ENCODE measurements at places on chromosomes 1 and 21. TPM values are rescaled to one million over a fixed set of nuclear protein-coding genes. Genes with fewer than 3 reads are reported as not detected.

- ATAC-seq: no peak
Measured at GRCh38 chr1:104733866-104734265, 984.2 kb downstream of the AMY1C start.

ITLN2 gene
- total RNA-seq: 0.16 TPM

- no peak for ATAC-seq
Measured at GRCh38 chr1:169107603-169108208, 1.2 kb downstream of the ATP1B1 start.

BTBD8 gene
- total RNA-seq: 1.8 TPM

WNT3A gene
- 0.44 TPM for total RNA-seq

GRCh38 chr1:192824511-192824910 lies 15.7 kb downstream of the RGS2 start:
- ATAC-seq: no peak

GRCh38 chr1:204830747-204831146 lies 39.9 kb upstream of the NFASC start:
- ATAC-seq: no peak

DNA sequence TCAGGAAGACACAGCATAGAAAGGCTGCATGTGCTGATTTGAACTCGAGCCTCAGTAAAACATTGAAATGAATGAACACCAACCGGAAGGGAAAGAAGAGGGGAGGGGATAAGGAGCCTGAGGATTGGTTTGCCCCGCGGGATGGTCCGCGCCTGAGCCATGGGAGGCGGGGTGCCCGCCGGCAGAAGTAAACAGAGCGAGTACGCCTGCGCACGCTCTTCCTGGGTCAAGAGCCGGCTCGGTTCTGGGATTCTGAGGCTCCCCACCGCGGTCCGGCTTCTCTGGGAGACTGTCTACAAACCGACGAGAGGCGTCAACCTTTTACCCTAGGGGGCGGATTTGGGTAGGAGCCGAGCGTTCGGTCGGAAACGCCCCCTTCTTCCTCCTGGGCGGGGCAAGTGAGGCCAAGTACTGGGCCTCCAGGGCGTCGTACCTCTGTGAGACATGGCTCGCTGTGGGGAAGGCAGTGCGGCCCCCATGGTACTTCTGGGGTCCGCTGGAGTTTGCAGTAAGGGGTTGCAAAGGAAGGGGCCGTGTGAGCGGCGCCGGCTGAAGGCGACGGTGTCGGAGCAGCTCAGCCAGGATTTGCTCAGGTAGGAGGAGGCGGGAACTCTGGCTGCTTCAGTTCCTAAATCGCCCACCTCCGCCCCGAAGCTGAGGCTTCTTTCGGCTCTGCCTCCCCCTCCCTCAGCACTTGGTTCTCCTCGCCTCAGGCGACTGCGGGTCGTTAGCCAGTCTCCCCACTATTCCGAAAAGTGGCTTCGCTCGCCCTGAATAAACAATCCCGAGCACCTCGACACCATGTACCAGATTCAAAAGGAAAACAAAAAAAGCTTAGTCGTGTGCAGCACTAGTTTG lies at the start of gene BTBD8:
TSS of gene BTBD8 (plus strand) at position 218 of the 858 bp plus-strand sequence. CDS start at position 445, 227 bp downstream.
- peak; percentile 89 for ATAC-seq

DNA sequence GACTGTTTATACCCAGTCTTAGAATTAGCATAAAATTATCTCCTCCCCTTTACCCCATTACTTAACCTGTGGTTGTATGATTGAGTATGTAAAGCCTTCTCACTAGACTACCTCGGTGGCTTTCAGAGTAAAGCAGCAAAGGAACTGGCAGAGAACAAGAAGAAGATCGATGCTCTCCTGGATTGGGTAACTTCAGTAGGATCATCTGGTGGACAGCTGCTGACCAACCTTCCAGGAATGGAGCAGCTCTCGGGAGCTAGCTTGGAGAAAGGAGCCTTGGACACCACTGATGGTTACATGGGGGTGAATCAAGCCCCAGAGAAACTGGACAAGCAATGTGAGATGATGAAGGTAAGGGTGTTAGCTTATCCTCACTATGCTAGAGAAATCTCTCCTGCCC lies 138.6 kb upstream of the BMP8A start:
- ATAC-seq: no peak

DNA sequence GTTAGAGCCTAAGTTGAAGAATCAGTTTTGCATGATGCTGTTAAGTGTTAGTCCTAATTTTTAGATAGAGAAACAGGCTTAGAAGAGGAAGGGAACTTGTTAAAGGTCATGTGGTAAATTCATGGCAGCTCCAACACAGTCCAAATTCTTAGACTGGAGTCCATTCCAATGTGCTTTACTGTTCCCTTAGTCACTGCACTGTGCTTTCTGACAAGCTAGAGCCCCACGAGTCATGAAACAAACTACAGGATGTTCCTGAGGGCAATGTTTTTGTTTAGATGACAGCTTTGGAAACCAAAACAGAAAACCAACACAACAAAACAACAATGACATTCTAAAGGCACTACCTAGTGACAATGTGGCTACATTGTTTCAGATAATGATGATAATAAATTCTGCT lies 23.1 kb upstream of the RGS4 start:
- no peak for ATAC-seq

- no peak for ATAC-seq
Measured at GRCh38 chr1:114037631-114037890, 58.3 kb downstream of the OLFML3 start.

- peak; percentile 68 for ATAC-seq
Measured at GRCh38 chr1:41626146-41626545, 141.7 kb upstream of the EDN2 start.

GSTM1 gene
- not detected for total RNA-seq

DNA sequence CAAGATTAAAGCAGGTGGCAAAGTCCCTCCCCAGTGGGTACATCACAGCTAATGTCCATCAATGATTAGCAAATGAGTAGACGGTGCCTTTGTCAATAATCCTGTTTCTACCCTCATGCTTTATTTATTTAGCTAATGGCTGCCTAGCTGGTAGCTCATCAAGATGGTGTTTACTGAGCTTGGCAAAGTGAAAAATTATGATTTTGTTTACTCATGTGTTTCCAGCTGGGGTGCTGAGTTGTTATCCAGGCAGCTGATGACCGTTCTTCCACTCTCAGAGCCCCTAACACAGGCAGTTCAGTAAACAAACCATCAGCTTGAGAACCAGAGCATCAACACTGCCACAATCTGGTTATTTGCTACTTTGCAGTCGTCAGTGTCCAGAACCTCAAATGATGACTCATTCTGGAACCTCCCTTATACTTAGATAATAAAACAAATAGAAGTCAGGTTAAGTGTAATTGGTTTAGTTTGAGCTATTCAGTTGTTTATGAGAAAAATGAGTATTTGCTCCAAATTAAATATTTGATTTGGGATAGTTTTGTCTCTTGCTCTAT lies 163.9 kb downstream of the ST6GALNAC5 start:
- no peak for ATAC-seq

- no peak for ATAC-seq
Measured at GRCh38 chr1:246104927-246105326, 402.2 kb downstream of the SMYD3 start.

- ATAC-seq: no peak
Measured at GRCh38 chr1:157844089-157844830, 2.7 kb upstream of the CD5L start.

DNA sequence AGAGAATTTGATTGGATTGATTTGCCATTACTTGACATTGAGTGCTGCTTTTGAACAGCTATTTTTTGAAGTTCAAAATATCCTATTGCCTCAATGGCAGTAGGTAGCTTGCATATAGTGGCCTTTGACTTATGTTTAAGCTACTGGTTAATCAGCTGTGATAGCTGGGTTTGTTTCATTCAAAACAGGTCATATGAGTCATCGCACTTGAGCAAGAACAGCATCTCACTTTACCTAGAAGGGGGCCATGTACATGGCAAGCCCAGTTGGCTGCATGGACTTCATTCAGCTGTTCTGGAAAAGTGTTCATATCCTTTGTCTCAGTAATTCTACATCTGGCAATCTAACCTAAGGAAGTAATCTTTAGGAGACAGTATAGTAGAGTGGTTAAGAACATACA lies 29.0 kb upstream of the ARID1A start:
- ATAC-seq: peak; percentile 37

- ATAC-seq: no peak
Measured at GRCh38 chr1:178262120-178262500, 168.2 kb downstream of the RASAL2 start.
